ENCODE measurements at places on chromosomes 2 and 18.

DNA sequence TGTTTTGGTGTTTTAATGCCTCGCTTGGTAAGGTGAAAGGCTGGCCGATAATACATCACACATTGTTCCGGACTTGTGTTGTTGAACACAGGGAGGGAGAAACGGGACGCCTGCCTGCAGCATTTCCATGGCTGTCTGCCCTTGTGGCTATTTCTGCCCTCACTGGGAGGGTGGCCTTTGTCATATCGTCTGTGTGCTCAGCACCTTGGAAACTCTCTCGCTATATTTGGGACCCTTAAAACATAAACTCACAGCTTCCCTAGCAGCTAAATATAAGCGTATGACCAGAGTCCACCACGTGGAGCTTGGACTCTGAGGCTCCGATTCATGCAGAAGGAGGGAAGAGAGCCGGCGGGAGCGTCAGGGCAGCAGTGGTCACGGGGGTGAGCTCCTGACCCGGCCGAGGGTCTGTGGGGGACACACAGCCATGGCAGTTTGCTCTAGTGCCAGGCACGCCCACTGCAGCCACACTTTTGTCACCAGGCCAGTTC lies 111.7 kb downstream of the SH3BP4 start:
- no peak for DNase-seq

GRCh38 chr18:11828786-11829432 lies 22.3 kb upstream of the CHMP1B start:
- DNase-seq, result no peak

GRCh38 chr2:235674146-235674545 lies 180.3 kb downstream of the AGAP1 start:
- no peak for DNase-seq

- DNase-seq, result no peak
Measured at GRCh38 chr2:14601156-14601770, 31.3 kb upstream of the LRATD1 start.

GRCh38 chr18:22471546-22472131 lies 53.9 kb upstream of the CTAGE1 start:
- DNase-seq, result peak; percentile 73

DNA sequence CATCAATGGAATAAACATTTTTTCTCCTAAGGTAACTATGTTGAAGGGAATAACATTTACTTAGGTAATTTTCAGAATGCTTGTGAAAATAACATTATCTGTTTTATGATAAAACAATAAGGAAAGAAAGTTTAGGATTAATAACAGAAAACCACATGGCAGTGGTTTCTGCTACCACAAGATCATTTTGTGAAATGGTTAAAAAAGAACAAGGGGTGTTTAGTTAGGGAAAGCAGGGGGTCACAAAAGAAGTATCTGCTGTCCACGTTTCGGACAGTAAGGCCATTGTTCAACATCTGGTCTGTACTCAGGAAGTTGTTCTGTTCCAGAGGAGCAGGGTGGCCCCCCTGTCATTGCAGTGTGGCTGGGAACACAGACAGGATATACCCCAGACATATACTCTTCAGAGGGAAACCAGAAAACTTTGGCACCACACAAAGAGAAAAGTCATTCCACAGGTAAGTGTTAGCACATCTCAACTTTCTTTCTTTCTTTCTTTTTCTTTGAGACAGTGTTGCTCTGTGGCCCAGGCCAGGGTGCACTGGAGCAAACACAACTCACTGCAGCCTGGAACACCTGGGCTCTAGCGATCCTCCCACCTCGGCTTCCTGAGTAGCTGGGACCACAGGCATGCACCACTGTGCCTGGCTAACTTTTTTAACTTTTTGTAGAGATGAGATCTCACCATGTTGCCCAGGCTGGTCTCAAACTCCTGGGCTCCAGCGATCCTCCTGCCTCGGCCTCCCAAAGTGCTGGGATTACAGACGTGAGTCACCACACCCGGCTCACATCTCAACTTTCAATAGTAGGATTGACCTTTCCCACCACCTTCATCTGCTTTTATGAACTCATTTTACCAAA lies 14.8 kb upstream of the ARL5A start:
- DNase-seq, result no peak

- DNase-seq, result no peak
Measured at GRCh38 chr18:55462652-55463051, 125.3 kb downstream of the TCF4 start.

- no peak for DNase-seq
Measured at GRCh38 chr2:26646986-26647672, 6.0 kb upstream of the CIB4 start.

All from fibroblast of skin of back (primary cell).